ENCODE measurements at places on chromosomes 2 and 18.

DNA sequence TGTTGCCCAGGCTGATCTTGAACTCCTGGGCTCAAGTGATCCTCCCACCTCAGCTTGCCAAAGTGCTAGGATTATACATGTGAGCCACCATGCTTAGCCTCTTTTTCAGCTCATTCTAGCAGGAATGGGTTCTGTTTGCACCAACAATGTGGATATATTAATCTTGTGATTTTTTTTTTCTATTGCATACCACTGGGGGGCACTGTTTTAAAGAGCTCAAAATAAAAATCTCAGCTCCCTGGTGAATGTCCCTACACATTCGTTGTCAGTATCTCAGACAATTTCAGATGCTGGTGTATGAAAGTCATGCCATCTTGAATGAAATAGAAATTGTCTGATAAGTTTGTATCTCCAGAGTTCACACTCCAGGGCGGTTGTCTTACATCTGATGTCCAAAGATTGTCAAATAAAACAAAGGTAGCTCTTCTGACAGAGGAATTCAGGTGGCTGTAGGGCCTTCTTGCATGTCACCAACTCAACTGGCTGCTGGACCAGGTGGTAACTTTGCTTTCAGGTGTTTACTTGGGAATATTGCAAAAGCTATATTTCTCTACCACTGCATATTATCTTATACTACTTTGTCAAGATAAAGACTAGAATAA lies 3.1 kb upstream of the MATN3 start:
- peak; percentile 40 for DNase-seq

- peak; percentile 32 for DNase-seq
These were observed 29.4 kb downstream of the AOX1 start for GRCh38 chr2:200615247-200615646.

- no peak for DNase-seq
These were observed 85.1 kb downstream of the NCOA1 start for GRCh38 chr2:24576146-24576545.

DNA sequence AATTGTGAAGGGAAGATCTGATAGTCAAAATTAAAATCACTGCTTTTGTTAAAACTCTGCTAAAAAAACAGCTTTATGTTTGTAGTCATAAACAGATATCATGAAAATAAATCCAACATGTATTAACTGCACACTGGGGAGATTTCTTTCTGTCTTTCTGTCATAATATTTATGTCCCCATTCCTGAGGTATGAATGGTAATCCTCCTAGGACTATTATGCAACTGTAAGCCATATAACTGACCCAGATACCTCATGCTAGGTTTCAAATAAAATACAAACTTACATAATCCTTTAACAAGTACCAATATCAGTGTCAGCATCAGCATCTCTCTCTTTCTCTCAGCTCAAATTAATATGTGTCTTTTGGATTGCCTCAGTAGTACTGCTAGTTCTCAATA lies 18.2 kb downstream of the IFIH1 start:
- DNase-seq: no peak

DNA sequence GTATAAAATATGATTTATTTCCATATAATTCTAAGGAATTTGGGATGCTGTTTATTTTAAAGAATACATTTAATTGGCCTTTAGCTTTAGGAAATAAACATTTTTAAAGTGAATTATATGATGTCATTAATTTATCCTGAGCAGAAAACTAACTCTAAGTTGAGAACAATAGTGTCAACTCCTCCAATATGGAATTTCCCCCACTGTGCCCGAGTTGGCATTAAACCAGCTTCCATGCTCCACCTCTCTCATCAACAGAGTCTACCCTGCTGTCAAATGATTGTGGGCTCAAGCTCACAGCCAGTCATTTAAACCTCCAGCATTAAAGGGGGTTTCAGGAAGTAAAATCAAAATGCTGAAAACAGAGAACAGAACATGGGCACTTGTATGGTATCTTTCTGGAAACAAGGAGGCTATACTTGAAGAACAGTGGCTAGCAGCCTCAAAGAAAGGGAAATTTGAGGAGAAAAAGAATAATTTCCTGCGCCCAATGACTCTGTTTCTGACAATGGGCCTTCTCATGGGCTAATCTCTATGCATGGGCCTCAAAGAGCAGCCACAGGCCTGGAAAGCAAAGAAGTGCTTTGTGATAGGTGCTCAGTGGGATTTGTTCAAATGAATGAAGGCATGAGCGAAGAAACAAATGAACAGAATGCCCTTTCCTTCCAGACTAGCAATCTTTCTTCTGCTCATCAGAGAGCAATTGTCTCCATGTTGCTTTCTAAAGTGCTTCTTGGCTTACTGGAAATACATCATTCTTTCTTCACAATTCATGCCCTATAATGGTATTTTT lies 252.8 kb downstream of the MTX2 start:
- no peak for DNase-seq

DNA sequence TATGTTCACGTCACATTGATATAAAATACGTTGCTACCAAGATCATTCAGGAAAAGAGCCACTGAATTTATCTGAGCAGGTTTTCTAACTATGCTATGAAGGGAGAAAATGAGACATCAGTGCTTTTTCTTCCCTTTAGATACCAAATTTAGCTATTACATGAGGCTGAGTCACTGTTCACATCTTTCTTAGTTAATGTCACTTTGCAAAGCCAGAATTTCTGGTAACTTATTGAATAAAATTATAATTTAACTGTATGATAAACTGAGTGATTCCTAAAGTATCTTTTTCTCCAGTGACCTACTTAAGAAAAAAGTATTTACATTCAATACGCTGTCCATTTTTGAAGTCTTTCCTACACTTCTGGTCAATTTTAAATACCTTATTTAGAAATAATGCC lies 22.7 kb downstream of the C1D start:
- no peak for DNase-seq

GRCh38 chr18:55252901-55253300 lies 293.6 kb upstream of the CCDC68 start:
- DNase-seq: no peak

DNA sequence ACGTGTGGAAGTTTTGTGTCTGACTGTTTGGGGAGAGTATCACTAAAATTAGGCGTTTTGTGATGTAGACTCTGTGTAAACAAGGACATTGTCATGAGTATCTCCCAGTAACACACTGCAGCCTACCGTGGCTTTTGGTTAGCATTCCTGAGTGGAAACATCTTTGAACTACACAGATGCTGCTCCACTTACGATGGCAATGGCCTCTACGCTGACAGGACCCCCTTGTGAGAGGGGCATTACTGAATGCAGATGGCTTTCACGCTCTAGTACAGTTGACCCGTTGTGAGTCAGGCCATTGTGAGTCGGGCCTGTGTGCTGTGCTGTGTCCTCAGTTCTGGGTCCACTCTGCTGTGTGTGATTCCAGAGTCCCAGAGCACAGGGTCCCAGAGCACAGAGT lies 34.4 kb upstream of the ADNP2 start:
- DNase-seq: no peak

GRCh38 chr2:179995741-179996515 lies 11.2 kb downstream of the CWC22 start:
- no peak for DNase-seq

DNA sequence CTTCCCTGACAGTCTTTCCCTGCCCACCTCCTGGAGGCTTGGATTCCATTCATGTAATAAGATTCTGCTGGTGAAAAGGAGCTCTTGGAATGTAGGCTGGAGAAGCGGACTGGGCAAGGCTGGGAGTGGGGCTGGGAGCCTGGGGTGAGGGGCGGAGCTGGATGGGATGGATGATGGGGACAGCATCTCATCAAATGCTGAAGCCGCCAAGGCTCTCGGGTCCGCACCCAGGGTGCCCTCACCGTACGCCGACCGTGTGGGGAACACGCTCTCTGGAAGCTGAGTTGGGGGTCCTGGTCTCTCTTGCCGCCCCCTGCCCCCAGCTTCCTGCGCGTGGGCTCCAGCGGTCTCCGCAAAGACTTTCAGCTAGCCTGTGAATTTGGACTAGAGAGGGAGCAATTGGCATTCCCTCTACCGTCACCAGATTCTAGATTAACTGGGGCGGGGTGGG lies 9.1 kb downstream of the RAX start:
- DNase-seq: no peak

- DNase-seq: no peak
These were observed 209.8 kb upstream of the GYPC start for GRCh38 chr2:126446106-126446695.

GRCh38 chr2:27099334-27099955 lies 12.9 kb downstream of the KHK start:
- DNase-seq: no peak

GRCh38 chr2:75074708-75075107 lies 116.3 kb downstream of the POLE4 start:
- no peak for DNase-seq

GRCh38 chr2:183079139-183079775 lies 710 bp downstream of the DUSP19 start:
- no peak for DNase-seq

GRCh38 chr2:23734416-23734815 lies 192.5 kb downstream of the ATAD2B start:
- DNase-seq: no peak

DNA sequence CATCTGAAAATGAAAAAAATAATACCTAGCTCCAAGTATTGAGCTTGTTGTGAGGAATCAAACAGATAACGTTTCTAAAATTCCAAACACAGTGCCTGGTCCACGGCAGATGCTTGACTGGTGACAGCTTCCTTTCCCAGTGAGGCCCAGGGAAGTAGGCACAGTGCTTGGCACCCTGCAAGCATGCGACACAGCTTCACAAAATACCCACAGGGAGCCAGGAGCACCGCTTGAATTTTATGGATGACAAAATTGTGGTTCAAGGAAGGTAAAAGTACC lies 205.1 kb upstream of the TNP1 start:
- no peak for DNase-seq

DNA sequence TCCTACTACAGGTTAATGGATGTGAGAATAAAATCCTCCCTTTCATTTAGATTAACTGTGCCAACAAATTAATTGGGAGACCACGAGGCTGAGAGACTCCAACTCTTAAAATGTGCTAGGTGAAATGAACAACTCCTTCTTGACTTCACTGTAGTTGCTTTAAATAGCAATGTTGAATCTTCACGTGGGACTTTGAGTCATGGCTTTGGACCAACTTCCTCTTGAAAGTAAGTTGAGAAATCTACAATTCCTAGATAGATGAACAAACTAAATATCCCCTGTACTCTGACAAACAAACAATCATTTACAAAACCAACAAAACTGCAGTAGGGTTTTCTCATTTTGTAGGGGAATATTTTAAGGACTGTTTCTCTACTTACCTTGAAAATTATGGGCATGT lies 291.9 kb upstream of the SPRED2 start:
- no peak for DNase-seq

DNA sequence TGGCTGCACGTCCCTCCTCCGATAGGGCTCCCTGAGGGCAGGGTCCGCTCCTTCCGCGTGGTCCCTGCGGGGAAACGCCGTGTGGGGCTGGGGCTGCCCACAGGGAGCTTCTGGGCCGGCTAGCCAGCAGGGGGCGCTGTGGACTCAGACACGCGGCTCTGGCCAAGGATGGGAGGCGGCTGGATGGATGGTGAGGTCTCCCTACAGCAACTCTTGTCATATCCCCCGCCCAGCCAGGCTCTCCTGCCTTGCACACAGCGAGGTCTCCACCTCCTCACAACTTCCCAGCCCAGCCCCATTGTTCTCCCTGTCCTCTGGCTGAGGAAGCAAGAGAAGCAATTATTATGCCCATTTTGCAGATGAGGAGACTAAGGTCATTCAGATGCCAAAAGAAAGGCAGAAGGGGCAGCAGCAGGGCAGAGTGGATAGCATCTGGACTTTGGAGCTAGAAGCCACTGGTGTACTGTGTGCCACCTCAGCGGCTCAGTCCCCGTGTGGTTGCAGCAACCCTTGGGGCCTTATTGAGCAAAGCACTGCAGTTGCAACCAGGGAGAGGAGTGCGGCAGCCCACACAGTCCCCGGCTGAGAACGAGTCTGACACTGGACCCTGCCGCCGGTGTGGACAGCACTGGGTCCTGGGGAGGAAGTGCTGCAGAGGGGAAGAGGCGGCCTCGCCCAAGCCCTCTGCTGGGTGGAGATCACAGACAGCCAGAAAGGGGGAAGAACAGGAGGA lies 99.0 kb downstream of the ZFP36L2 start:
- peak; percentile 52 for DNase-seq

DNA sequence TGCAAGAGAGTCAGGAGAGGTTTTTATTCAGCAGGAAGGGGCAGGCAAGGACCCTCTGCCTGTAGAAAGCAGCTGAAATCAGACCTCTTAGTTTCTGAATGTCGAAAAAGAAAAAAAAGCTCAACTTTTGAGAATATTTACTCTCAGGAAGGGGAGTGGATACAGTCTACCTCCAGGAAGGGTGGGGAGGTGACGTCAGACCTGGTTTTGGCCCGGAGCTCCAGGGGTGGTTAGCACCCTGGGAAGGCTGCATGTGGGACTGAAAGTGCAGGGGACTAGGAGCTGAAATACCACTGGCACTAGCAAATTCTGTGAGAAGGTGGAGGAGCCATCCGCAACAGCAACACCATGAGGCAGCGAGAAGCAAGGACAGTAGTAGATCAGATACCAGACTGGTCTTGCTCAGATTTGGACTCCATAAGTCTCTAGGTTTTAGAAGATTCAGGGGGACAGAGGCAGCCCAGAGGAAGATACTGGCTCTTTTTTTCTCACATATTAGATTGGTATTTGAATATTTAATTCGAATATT lies 19.8 kb downstream of the MC2R start:
- no peak for DNase-seq

- DNase-seq: no peak
These were observed 1257.5 kb upstream of the ACVR2A start for GRCh38 chr2:146587291-146587713.

- no peak for DNase-seq
These were observed 48.0 kb downstream of the ARHGAP15 start for GRCh38 chr2:143177096-143177786.

GRCh38 chr18:63775166-63775730 lies at the start of gene SERPINB7:
TSS of gene SERPINB7 (plus strand) at chr18:63775418. CDS start at chr18:63782373, 6,955 bp downstream.
- DNase-seq: peak; percentile 20

DNA sequence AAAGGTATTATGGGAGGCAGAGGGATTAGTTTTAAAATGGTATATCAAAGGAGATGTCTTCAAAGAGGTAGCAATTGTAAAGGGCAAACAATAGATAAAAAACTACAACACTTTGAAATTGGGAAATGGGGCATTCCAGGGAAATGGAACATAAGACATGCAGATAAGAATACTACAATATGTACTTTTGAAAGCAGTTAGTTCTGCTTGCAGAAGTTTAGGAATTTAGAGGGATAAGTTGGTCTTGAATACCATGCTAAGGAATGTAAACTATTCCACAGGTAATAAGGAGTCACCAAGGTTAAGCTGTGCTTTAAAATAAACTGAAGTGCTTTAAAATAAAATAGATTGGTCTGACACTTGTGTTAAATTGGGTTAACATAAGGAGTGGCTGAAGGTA lies 571.7 kb upstream of the ACVR2A start:
- DNase-seq: no peak

GRCh38 chr2:68762665-68763064 lies 28.1 kb downstream of the ARHGAP25 start:
- no peak for DNase-seq

- peak; percentile 47 for DNase-seq
These were observed 43.4 kb downstream of the ITGB6 start for GRCh38 chr2:160156665-160157064.

DNA sequence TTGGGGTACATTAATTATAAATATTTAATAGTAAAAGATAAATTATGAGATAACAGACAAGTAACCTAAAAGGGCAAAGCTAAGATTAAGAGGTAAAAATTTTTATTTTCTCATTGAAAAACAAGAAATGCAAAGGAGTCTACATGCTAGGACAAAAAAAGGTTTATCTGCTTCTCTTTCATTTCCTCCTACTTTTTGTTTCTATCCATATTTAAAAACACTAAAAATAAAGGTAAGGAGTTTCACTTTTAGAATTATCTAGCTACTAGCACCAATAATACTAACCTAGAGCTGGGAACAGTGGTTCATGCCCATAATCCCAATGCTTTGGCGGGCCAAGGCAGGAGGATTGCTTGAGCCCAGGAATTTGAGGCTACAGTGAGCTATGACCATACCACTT lies 1551.7 kb upstream of the SLC39A10 start:
- DNase-seq: no peak

Data from A549 (cell line).